SK-N-DZ (cell line): ENCODE measurements at places on chromosomes 4 and X.

DNA sequence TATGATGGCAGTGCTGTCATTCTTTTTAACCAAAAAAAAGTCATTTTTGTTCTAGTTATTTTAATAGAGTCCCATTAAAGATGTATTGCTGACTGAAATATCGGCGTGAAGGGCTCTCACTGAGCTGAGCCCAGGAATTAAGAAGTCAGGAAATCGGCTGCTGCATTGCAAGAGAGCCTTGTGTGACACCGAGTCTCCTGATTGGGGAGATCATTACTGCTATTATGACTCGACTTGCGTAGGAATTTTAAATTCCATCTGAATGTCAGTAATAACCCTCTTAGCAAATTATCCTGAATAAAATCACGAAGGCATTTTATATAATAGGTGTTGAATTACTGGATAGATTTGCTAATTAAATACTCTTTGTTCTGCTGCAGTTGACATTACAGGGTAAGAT is 111.5 kb downstream of the POLA1 start:
- DNase-seq = no peak

DNA sequence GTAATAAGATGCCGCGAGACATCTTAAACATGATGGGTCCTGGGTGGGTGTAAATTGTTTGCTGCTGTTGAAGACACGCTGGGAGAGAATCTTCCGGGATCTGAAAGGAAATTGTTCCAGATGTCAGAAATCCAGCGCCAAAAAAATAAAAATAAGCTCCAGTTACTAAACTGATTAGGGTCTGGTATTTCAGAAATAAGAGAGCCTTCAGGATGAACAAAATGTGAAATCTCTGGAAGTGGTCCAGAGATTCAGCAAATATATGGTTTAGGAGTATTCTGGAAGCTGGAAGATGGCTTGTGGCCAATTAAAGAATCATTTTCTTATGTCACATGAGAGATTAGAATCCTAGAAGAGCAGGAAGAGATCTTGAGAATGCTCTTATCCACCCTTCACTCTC is 75.8 kb upstream of the NHS start:
- no peak for DNase-seq

DNA sequence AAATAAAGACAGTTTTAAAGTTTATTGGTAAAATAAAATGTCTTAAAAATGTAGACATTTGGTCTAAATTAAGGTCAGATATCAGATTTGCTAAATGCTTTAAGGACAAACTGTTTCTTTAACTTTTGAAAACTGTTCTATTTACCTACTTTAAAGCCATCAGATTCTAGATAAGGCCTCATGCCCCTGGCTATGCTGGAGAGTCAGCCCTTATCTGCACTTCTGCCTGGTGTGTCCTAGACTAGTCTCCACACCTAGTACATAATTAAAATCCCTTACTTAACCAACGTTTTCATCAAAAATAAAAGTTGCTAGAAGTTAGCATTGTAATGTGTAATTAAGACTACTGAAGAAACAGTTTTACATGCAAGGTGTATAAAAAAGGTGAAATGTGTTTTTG is 25.6 kb downstream of the HSD17B11 start:
- no peak for DNase-seq

GRCh38 chr4:19349416-19349815 is 902.3 kb upstream of the SLIT2 start:
- DNase-seq = no peak

- DNase-seq = no peak
Measured at GRCh38 chrX:78064152-78064551, 39.9 kb upstream of the PGK1 start.
